Upper lobe of left lung (tissue), 6 donors: ENCODE measurements at places on chromosomes 7 and 10. TPM values are rescaled to one million over a fixed set of nuclear protein-coding genes. Genes with fewer than 3 reads are reported as not detected.

GRCh38 chr10:127939786-127940330 is 33.0 kb downstream of the PTPRE start:
- H3K36me3 ChIP-seq: no peaks in the 10 kb centered on the region
- no peaks in the 10 kb centered on the region for H3K27me3 ChIP-seq

DNA sequence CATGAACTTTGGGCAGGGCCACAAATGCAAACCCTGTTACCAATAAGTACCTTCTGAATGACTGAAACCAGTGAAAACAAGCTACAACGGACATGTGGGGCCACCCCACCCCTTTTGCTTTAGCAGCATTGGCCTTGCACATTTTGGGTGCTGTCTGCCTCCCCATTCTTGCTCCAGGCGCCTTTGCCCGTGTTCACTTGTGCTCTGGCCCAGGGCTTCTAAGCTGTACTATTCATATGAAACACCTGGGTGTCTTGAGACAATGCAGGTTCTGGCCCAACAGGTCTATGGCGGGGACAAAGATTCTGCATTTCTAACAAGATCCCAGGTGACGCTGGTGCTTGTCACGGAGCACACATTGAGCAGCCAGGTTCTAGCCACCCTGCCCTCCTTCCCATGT is 96.5 kb upstream of the SDK1 start:
- no peaks in the 10 kb centered on the region for H3K4me1 ChIP-seq
- no peak for DNase-seq
- no peaks in the 10 kb centered on the region for H3K36me3 ChIP-seq
- H3K4me3 ChIP-seq: no peak overlapping the region
- H3K27ac ChIP-seq: no peak overlapping the region

DNA sequence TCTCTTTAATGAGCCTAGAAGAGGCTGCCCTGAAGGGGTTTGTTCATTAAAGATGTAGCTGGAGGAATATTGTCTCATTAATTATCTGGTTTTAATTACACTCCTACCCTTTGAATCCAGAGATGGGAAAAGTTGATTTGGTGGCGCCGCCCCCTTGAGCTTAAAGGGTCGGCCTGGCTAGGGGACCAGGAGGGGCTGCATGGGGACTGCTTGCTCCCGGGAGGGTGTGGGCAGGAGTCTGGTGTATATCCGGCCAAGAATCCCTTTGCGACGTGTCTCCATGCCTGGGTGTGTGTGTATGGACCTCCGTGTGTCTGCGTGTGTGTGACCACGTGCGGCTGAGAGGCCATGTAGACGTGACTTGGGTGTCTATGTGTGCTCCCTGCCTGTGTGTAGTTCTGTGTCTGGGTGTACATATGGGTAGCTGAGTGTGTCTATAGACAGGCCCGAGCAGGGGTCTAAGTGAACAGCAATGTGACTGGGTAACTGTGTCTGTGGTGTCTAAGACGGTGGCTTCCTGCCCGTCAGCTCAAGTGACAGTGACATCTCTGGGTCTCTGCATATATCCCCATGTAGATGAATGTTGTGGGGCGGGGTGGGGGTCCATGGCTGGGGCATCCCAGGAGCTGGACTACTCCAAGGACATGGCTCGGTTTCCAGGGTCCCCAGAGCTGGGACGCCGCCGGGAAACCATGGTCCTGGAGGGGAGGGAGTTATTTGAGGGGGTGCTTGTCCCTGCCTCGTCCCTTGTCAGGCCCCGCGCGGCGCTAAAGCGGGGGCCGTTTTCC is 10.7 kb downstream of the LBX1 start:
- H3K27me3 ChIP-seq: peaks cover 89% of the 10 kb centered on the region
- H3K36me3 ChIP-seq: no peaks in the 10 kb centered on the region
- no peak overlapping the region for H3K27ac ChIP-seq
- DNase-seq: no peak

The CYP3A4 gene
- total RNA-seq: 0.46 TPM

- no peak overlapping the region for H3K27ac ChIP-seq
- H3K4me1 ChIP-seq: no peaks in the 10 kb centered on the region
- no peak for DNase-seq
- no peak overlapping the region for H3K4me3 ChIP-seq
- no peaks in the 10 kb centered on the region for H3K27me3 ChIP-seq
Measured at GRCh38 chr10:85413570-85413969, 953.0 kb downstream of the GRID1 start.

DNA sequence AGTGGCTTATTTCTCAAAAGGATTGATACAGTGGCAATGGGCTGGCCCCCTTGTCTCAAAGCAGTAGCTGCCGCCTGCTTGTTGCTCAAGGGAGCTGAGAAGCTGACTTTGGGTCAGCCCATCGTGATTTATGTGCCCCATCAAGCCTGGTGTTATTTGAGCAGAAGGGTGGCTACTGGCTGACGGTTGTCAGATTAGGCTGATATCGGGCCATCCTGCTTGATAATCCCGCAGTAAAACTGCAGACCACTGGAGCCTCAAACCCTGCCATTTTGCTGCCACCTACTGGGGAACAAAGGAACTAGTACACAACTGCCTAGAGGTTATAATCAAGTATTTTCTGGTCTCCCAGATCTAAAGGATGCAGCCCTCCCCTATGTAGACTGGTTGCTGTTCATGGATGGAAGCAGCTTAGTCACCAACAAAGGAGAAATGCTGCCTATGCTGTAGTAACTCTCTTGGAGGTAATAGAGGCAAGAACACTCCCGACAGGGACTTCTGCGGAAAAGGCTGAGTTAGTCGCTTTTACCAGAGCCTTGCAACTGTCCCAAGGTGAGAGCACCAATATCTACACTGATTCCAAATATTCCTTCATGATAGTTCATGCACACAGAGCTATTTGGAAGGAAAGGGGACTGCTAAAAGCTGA is 65.9 kb upstream of the ZNF92 start:
- H3K36me3 ChIP-seq: no peaks in the 10 kb centered on the region
- no peak overlapping the region for H3K4me3 ChIP-seq
- no peaks in the 10 kb centered on the region for H3K27me3 ChIP-seq
- no peaks in the 10 kb centered on the region for H3K4me1 ChIP-seq

The HOXA3 gene
- total RNA-seq: 6.3 TPM

The FGFR2 gene
- 83.7 TPM for total RNA-seq

DNA sequence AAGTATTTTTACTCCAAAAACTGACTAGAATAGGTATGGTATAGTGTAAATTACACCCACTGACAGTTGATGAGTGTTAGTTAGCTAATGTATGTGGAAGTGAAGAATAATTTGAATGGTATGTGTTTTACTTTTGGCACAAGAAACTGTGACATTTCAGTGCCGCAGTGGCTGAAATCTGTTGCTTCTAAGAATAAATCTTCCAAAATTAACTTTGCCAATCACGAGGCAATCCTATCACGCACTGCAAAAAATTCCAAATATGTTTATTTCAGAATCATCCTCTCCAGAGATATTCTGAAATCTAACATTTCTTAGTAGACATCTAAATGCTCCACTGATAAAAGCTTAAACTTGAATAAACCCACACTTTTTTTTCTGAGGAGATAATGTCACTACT is 61.2 kb downstream of the PCLO start:
- H3K27me3 ChIP-seq: no peaks in the 10 kb centered on the region
- no peaks in the 10 kb centered on the region for H3K4me1 ChIP-seq
- DNase-seq: no peak
- no peaks in the 10 kb centered on the region for H3K36me3 ChIP-seq
- no peak overlapping the region for H3K27ac ChIP-seq

GRCh38 chr7:77469927-77470326 is 53.8 kb upstream of the GSAP start:
- no peak overlapping the region for H3K27ac ChIP-seq
- no peaks in the 10 kb centered on the region for H3K36me3 ChIP-seq
- H3K4me3 ChIP-seq: no peak overlapping the region
- DNase-seq: no peak

DNA sequence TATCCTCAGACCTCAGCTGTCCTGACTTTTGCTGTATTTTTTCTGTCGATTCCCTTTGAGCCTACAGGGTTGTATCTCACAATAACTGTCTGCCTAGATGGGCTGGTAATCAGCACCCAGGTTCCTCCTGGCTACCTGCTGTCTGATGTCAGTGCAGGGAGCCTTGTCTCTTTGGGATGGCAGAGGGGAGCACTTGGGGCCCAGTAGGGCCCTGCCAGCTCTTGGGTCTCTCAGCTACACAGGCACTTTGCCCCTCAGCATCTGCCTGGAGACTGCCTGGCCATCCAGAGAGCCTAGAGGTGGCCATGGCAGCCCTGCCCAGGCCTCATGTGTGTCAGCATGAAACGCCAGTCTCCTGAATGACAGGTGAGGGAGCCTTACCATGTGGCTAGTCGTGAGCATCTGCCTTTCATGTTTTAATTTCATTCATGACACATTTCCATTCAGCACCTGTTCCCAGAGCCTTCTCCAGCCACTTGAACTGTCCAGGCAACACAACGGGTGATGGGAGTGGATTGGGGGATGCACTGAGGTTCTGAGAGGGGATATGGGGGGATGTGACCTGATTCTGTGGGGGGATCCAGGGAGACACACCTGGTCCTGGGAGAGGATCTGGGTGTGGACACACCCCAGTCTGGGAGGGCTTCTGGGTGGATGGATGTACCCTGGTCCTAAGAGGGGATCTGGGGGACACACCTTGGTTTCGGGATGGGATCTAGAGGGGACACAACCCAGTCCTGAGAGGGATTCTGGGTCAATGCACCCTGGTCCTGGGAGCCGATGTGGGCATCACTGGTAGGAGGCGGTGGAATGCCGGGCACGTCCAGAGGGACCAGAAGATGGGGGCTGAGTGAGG is 21.9 kb downstream of the ADCY1 start:
- no peak for DNase-seq
- no peaks in the 10 kb centered on the region for H3K36me3 ChIP-seq
- H3K27me3 ChIP-seq: no peaks in the 10 kb centered on the region
- H3K27ac ChIP-seq: no peak overlapping the region
- no peak overlapping the region for H3K4me3 ChIP-seq

The HACD1 gene
- total RNA-seq: 25.1 TPM

The NKX1-2 gene
- not detected for total RNA-seq

The RGS10 gene
- total RNA-seq: 39.3 TPM

- no peaks in the 10 kb centered on the region for H3K4me1 ChIP-seq
- DNase-seq: no peak
- H3K27ac ChIP-seq: no peak overlapping the region
Measured at GRCh38 chr7:12747687-12748306, 60.4 kb downstream of the ARL4A start.

The TYW1 gene
- total RNA-seq: 40.9 TPM

- no peak overlapping the region for H3K4me3 ChIP-seq
- H3K27me3 ChIP-seq: no peaks in the 10 kb centered on the region
- peaks cover 4% of the 10 kb centered on the region for H3K4me1 ChIP-seq
- H3K27ac ChIP-seq: no peak overlapping the region
Measured at GRCh38 chr10:95860166-95860940, 47.4 kb upstream of the CC2D2B start.

The ITGA8 gene
- 31.3 TPM for total RNA-seq

- DNase-seq: no peak
- H3K4me1 ChIP-seq: no peaks in the 10 kb centered on the region
- no peaks in the 10 kb centered on the region for H3K36me3 ChIP-seq
- no peak overlapping the region for H3K4me3 ChIP-seq
- no peaks in the 10 kb centered on the region for H3K27me3 ChIP-seq
- no peak overlapping the region for H3K27ac ChIP-seq
Measured at GRCh38 chr7:25481891-25482290, 253.6 kb upstream of the NPVF start.

The CRYGN gene
- total RNA-seq: not detected

DNA sequence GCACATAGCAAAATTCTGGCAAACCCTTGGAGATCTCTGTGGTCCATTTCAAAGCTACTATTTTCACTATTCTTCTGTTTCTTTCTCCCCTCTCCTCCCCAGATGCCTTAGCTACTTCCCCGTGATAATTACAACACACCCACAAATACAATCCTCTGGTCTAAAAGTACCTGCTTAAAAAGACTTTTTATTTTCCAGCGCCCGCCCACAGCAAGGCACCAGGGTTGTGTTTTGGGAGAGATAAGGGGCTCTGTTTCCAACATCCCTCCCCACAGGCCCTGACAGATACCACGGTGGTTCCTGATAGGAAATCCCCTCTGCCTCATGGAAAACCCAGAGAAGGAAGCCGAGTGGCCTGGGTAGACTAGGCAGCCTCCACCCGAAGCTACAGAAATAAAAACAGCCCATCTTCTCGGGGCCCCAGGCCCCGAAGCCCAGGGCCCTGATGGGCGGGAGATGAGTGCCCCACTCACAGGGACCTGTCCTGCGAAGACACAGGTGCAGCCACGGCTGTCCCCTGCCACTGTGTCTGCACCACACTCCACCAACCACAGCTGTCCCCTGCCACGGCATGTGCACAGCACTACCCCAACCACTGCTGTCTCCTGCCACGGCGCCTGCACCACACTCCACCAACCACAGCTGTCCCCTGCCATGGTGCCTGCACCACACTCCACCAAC is 19.7 kb downstream of the CALML5 start:
- no peak overlapping the region for H3K4me3 ChIP-seq
- H3K27ac ChIP-seq: no peak overlapping the region
- H3K4me1 ChIP-seq: no peaks in the 10 kb centered on the region

The TSPAN15 gene
- total RNA-seq: 69.5 TPM

DNA sequence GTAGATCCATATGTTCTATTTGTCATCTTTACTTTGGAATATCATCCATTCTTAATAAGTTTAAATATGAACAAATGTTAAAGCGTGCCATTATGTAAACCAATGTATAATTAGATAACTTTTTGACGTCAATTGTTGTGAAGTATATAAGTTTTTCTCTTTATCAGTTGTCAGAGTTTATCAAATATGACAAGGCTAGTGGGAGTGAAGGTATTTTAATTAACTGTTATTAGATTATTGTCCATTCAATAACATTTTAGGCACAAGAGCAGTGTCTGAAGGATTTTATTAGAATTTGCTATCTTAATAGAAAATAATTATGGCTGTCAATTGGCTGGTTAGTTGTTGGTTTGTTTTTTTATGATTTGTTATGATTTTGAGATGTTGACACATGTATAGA is 280.6 kb downstream of the CDK14 start:
- H3K27me3 ChIP-seq: no peaks in the 10 kb centered on the region
- no peaks in the 10 kb centered on the region for H3K4me1 ChIP-seq
- H3K36me3 ChIP-seq: no peaks in the 10 kb centered on the region
- H3K27ac ChIP-seq: no peak overlapping the region
- DNase-seq: no peak

The SPDYE1 gene
- not detected for total RNA-seq

DNA sequence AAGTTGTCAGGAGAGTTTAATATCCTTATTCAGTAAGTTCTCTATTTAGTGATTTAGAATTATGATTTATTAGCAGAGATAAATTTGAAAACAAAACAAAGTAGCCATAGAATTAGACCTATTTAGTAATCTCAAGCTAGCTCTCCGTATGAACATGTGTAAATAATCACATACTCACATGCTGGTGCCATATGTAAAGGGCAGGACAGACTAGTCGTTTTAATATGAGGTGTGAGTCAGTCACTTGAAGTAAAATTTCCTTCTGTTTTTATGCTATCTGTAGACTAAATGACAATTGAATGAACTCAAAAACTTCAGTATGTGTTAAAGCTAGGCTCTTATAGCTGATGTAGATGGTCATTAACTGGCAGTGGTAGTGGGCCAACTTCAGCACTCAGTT is 67.1 kb downstream of the WAC start:
- no peaks in the 10 kb centered on the region for H3K27me3 ChIP-seq
- no peaks in the 10 kb centered on the region for H3K36me3 ChIP-seq
- H3K4me3 ChIP-seq: no peak overlapping the region
- H3K4me1 ChIP-seq: peaks cover 10% of the 10 kb centered on the region
- DNase-seq: no peak
- H3K27ac ChIP-seq: no peak overlapping the region

- no peak overlapping the region for H3K4me3 ChIP-seq
- H3K36me3 ChIP-seq: peaks cover 22% of the 10 kb centered on the region
- H3K27me3 ChIP-seq: no peaks in the 10 kb centered on the region
- DNase-seq: no peak
- H3K27ac ChIP-seq: no peak overlapping the region
Measured at GRCh38 chr7:5387711-5388245, 35.9 kb downstream of the TNRC18 start.

The SLC13A1 gene
- not detected for total RNA-seq
